Sigmoid colon (tissue), 7 donors: ENCODE measurements at places on chromosomes 4 and X.
A peak's percentile ranks its signal among the peaks of the same experiment; 100 is the strongest.

DNA sequence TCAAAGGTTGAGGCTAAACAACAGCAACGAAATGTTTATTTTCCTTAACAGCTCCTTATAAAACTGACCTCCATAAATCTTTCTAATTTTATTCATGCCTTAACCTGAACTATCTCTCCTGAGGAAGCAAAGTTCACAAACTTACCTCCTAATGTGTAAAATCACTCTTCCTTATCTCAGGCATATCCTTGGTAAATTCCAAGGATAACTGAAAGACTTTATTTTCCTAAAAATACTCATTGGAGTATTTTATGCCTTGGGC lies 197.4 kb downstream of the NWD2 start:
- no peak for DNase-seq

GRCh38 chrX:15929194-15929593 lies 74.6 kb upstream of the AP1S2 start:
- no peak for DNase-seq

GRCh38 chrX:136067966-136068365 lies 79.4 kb upstream of the FHL1 start:
- DNase-seq: peak; percentile 72

GRCh38 chr4:72701987-72702819 lies 133.2 kb upstream of the ADAMTS3 start:
- DNase-seq: no peak

- DNase-seq: no peak
These were observed 113.0 kb upstream of the SH3RF1 start for GRCh38 chr4:169383724-169384123.

DNA sequence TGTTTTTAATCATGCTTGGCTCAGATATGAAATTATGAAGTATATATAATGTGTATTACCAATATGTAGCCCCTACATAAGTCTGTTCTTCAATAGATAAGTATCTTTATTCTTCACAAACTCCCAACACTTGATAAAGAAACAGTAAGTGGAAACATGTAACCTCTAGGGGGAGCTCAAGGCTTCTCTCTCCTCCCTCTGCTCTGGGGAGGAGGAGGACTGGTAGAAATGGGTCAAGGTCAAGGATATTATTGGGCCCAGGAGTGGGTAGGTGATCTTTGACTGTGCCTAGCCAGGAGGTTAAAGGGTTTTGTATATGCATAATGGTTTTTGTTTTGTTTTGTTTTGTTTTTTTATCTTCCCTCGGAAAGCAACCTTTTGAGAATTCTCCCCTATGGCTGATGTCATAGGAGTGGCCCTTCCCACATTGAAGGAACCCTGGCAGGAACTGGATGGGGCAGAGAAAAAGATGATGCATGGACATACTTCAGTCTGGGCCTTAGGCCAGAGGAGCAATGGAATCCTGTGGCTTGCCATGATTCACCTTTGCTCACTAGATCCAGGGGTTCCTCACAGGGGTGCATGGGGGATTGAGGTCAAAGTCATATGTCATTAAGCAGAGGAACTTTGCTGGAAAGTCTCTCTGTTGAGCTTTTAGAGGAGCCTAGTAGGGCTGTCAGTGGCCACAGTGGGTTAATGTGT lies 460.3 kb downstream of the MID1IP1 start:
- no peak for DNase-seq

DNA sequence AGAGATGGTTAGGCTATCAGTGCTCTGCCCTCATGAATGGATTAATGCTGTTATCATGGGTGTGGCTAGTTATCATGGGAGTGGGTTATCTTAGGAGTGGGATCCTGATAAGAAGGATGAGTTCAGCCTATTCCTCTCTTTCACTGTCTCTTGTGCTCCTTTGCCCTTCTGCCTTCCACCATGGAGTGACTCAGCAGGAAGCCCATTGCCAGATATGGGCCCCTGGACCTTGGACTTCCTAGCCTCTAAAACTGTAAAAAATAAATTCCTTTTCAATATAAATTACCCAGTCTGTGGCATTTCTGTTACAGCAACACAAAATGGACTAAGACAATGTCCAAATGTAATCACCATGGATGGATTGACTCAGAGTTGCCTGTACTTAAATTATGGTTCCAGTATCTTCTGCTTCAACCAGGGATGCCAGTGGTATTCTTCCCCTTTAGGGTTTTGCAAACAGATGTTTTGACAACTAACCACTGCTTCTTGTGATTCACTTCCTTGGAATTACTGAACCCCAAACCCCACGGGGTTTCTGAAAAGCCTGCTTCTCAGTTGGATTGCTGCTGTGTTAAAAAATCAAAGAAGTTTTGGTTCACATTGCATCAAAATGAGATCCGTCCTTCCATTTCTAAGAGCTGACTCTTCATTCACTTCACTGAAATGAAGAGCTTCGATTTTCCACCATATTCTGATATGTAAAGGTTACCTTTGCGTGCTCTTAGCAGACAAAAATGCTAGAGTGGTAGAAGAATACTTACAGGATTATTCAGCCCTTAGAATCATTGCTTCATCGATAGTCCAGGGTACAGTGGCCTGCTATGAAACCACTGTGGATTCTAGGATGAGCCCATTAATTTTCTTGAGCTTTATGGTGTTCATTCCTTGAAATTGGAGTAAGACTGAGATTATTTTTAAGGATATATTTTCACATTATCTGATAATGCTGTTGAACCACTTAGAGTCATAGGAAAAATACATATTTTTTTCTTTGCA lies 107.7 kb downstream of the FRMPD4 start:
- no peak for DNase-seq

GRCh38 chrX:39835776-39836175 lies 262.0 kb downstream of the BCOR start:
- no peak for DNase-seq

GRCh38 chr4:134024251-134024650 lies 177.3 kb downstream of the PABPC4L start:
- DNase-seq: no peak

DNA sequence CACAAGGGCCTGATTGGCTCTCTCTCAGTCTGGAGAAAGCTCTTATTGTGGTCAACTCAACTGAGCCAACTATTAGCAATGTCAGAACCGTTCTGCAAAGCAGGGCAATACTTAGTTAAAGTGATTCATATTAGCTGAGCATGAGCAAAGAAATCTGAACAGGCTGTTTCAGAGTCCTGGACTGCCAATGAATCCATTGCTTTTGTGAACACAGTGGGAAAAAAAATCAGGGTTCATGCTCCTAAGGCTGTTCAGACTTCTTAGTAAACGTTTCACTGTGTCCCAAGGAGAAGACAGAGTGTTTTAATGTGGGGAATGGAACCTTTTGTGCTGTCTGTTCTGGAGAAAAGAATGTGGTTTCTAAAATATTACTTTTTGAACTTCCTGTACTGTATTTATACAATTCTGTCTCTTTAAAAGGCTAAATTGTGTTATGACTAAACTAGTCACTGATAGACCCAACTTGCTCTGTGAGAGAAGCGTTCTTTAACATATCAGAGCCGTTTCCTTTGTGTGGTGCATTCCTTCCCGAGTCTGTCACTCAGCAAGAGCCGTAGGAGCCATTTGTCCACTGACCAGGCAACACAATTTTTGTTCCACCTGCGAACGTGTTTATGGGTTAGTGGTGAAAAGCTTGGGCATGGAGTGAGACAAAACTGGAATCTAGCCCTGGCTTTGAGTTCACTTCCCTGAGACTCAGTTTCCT lies 366.1 kb downstream of the FBXO8 start:
- DNase-seq: no peak

DNA sequence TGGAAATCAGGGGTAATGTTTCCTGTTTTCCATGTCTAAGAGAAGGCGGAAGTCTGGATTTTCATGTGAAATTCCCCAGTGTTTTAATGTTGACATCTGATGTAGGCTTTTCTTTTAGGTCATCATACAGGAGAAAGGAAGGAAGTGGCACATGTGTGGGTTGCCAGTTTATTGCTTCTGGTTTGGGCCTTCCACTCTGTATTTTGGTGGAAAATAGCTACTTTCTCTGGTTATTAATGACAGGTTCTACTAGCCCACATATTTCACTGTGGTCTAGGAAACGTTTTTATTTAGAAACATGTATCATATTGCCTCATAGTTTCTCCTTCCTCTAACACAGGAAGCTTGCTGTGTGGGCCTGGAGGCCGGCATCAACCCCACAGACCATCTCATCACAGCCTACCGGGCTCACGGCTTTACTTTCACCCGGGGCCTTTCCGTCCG lies 7.2 kb downstream of the PDHA1 start:
- DNase-seq: peak; percentile 15

DNA sequence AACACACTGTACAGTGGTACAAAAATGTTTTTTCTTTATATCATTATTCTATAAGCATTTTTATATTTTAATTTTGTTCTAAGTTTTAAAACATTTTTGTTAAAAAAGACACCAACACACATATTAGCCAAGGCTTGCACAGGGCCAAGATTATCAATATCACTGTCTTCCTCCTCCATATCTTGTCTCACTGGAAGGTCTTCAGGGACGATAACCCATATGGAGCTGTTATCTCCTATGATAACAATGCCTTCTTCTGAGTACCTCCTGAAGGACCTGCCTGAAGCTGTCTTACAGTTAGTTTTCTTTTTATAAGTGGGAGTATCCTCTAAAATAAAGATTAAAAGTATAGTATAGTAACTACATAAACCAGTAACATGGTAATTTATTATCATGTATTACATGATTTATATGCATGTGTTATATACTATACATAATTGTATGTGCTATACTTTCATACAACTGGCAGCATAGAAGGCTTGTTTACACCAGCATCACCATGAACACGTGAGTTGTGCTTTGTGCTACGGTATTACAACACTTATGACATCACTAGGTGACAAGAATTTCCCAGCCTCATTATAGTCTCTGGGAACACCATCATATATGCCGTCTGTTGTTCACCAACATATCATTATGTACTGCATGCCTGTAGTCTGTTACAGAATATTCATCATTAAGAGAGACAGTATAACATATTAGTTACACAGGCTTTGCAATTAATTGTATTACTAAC lies 90.7 kb downstream of the WDFY3 start:
- no peak for DNase-seq
